ENCODE measurements at places on chromosomes 2 and 18. TPM values are rescaled to one million over a fixed set of nuclear protein-coding genes. Genes with fewer than 3 reads are reported as not detected.

Gene MAL
- total RNA-seq = not detected

Gene NT5DC4
- total RNA-seq = not detected

Gene TRABD2A
- total RNA-seq = 12.9 TPM

Gene ANKRD30B
- not detected for total RNA-seq

Gene RAB31
- total RNA-seq = 18.2 TPM

Gene RAD51AP2
- not detected for total RNA-seq
